ENCODE measurements at places on chromosomes 5 and 9.
A peak's percentile ranks its signal among the peaks of the same experiment; 100 is the strongest.

DNA sequence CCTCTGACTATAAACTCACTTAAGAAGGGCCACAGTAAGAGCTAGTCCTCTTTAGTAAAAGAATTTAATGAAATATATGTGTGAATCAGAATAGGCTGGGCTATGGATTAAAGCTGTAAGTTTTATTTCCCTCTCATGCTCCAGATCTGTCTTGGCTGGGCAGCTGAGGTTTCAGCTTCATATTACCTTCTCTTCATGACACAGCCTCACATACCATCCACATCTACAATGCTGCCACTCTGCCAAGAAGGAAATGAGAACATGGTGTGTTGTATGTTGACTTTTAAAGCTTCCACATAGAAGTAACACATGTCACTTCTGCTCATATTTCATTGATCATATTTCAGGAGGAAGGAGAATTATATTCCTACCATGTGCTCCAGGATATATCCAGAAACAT is 776.0 kb upstream of the ACO1 start:
- DNase-seq, result no peak

DNA sequence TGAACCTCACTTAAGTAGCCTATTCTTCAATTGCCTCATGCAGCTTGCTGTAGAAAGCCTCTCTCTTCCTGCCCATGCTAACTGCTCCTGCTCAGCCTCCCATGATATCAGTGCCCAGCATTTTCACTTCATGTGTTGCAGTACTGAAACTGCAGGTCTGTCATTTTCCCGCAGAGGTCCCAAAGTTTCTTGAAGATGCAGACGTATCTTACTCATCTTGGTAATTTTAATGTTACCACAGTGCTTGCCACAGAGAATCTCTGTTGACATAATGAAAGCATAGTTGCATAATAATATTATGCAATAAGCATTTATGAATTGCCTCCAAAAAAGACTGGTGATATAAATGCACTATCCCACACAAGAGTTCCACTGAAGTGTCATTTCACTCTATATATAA is 561.1 kb upstream of the DAP start:
- DNase-seq, result no peak

DNA sequence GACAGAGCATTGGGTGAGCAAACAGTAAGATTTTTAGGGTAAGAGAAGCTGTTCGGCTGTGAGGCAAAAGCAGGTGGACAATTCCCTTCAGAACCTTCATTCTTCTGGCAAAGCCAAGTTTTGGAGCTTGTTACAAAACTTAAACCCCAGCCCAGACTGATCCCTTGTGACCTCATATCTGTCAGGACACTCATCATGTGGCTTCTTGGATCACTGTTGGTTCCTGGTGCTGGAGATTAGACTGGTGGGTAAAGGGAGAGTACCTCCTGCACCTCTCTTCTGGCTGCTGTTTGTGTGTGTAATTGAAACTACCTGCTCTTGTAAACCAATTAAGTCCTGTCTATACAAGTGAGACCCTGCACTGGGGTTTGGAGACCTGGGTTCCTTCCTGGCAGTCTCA is 21.0 kb downstream of the LARP1 start:
- DNase-seq, result no peak

- DNase-seq, result no peak
These were observed 66.3 kb downstream of the FBXL7 start for GRCh38 chr5:15566306-15566705.

GRCh38 chr5:4661836-4662235 is 478.3 kb upstream of the ADAMTS16 start:
- DNase-seq, result no peak

DNA sequence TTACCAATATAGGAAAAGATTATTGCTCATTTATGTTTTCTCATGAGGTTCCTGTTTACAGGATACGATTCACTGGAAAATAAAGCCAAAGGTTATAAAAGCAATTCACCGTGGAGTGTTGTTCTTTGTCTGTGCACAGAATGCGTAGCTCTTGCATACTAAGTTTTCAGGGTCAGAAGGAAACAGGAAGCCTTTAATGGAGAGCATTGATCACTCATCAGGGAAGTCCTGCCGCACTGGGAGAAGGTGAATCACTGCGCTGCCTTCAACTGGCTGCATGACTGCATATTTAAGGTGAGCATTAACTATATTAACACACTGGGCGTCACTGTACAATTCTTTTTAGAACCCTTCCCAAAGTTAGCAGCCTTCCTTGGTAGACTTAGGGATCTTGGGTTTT is 74.1 kb upstream of the SYK start:
- no peak for DNase-seq

DNA sequence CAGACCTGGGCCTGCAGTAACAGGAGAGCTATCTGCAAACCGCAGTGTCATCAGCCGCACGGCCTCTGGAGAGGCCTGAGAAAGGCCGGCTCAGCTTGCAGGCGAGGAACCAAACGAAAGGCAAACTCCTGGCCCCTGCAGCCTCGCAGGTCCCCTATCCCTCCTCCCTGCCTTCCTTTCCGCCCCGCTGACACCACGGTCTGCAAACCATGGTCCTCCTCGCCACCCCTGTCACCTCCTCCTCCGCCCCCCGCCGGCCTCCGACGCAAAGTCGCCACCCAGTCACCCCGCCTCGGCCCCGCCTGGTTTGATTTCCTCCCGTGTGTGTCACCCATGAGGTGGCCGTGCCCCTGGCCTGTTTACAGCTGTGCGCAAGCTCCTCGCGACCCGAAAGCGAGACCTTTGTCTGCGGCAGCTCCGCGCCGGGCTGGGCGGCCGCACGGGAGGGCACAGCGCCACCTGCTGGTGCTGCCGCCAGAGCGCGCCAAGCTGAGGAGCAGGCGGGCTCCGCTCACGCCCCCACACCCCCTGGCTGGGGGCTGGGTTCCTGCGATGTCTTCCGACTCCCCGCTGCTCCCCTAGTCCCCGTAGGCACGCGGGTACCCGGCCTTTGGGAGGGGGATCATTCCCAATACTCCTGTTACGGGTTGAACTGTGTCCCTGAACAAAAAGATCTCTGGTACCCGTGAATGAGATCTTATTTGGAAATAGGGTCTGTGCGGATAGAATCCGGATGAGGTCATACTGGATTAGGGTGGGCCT is 19.4 kb downstream of the GBGT1 start:
- DNase-seq, result peak; percentile 78

DNA sequence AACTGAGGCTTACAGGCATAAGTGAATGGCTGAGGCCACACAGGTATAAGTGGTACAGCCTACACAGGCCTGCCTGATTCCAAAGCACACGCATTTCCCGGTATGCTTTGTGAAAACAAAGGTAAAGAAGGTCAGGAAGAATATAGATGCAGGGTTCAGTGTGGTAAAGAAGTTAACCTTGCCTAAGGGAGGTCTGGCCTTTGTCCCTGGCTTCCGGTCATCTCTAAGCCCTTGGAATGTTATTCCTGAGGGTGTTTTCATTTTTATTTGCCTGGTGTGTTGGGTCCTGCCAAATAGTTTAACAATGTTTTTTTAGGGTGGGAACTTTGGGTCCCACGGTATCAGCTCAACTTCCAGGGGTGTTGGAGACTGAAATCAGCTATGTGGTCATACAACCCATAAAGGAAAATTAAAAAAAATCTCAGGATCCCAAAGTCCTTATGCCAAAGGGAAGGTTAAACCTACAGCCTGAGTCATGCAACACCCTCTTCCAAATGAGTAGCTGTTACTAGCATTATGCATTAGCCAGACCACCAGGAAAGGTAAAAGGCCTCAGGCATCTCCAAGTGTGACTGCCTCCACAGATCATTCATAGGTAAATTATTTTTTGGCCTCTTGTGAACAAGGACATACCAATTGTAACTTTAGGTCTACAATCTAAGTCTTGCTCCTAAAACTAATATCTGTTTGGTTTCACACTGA is 124.6 kb downstream of the ATP10B start:
- no peak for DNase-seq

DNA sequence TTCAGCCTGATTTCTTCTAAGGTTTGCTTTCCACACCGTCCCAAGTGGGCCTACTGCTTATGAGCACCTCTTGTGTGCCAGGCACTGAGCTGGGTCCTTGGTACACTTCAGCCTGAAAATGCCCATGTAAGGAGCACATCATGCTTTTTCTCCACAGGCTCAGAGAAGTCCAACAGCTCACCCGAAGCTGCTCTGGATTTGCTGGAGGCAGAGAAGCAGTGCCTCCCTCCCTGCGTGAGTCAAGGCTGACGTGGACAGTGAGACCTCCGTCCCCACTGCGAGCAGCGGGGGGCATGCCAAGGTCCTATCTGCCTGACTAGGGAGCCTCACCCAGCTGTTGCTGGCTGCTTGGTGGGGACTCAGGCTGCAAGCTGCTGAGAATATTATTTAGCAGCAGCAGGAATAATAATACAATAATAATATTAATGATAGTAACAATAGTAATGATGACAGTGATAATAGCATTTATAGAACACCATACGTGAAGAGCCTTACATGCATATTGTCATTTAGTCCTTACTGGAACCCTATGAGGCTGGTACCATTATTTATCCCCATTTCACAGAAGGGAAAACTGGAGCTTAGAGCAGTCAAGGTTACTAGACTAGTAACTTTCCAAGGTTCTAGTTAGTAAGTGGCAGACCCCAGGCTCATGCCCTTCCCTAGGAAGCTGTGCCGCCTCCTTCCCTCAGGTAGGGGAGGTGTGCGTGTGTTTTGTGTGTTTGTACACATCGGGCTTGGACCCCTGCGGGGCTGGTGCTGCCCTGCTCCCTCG is 194.8 kb downstream of the HSPA4 start:
- DNase-seq, result no peak

- DNase-seq, result no peak
These were observed 877.7 kb downstream of the TLE1 start for GRCh38 chr9:80811656-80812055.

- no peak for DNase-seq
These were observed 53.2 kb upstream of the NCS1 start for GRCh38 chr9:130118841-130119518.

DNA sequence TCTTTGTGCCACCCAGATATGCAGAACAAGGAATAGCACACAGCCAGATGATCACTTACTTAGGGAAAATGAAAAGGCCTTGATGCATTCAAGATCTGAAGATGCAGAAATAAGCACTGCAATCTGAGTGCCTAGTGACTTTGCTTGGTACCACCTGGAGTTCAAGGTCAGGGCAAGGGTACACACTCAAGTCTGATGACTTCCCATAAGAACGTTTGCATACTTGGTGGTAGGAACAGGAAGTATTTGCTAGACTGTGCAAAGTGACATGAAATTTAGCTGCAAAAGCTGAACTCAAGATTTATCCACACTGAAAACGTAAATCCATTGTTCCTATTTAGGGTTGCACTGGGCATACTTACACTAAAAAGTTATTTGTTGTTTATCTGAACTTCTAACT is 177.1 kb downstream of the PIK3R1 start:
- DNase-seq, result no peak

- DNase-seq, result no peak
These were observed 74.7 kb upstream of the C5orf46 start for GRCh38 chr5:147981074-147981473.

DNA sequence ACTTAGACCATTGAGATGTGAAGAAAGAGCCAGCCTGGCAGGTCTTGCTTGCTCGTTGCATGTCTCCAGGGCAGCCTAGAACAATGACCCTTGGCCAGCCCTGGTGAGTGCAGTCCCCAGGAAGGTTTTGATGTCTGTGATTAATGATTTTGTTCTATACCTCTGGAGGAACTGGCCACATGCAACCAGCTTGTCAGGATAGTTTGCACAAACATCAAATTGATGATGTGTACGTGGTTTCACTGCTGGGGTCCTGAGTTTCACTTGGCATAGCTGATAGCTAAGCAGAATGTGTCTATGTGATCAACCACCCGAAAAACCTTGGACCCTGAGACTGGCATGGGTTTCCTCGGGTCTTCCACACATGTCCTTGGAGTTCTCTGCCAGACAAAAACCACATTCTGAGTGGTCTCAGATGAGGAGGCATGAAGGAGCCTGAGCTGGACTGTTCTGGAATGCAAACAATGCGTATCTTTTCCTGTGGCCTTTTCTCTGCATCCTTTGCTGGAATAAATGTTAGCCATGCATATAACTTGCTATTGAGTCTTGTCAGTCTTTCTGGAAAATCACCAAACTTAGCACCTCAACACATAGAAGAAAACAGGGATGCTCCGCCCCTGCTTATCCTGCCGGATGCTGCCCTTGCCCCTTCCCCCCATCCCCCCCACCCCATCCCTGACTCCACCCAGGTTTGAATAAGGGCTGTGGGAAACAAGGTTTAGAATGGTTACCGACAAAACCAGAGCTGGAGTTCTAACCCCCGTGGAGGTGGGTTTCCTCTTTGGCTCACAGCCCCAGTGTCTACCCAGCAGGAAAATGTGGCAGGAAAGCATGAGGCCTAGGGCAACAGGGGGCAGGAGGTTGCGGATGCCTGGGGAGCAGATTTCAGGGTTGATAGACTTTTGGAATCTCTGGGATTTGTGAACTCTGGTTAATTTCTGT is 50.1 kb upstream of the ANKRD33B start:
- DNase-seq, result no peak

GRCh38 chr5:139016186-139016585 is 141.1 kb upstream of the LRRTM2 start:
- no peak for DNase-seq

GRCh38 chr5:142455856-142456255 is 131.0 kb upstream of the SPRY4 start:
- DNase-seq, result no peak

DNA sequence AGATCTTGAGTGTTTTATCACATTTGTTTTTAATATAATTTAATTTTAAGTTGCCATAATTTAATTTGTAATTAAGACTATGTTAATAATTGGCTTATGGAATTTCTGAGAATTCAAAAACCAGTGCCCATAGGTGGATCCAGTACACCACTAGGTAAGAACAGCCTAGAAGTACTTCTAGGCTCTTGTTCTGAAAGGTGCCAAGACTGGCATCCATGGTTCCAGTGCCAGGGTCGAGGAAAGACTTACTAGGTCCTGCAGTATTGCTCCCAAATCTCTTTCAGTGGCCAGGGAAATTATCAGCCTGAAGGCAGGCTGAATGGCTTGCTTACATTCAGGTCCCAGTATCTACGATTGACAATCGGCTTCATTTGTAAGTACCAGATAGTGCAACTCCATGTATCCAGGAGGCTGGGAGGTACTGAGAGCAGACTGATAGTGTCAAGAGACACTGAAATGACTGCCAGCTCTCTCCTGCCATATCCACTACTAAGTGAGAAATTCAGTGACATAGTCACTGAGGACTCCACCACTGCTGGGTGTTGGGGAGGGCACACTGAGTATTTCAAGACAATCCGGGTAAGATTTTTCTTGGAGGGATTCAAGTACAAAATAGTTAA is 159.2 kb upstream of the CCDC152 start:
- DNase-seq, result no peak

DNA sequence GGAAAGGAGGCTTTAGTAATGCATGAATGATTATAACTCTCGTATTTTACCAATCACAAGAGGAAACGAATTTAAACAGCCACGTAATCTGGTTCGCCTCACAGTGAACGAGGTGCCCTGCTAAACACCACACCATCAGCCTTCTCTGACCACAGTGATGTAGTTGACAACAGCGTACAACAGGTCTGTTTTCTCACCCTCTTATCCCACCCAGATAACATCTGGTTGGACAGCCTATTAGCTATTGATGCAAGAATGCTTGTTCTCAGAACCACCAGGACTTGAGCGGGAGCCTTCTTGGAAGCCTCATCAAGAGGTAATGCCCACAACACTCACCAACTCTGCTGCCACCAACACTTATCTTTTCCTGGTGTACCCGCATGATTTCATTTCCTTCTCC is 23.3 kb downstream of the SLC1A3 start:
- no peak for DNase-seq

- no peak for DNase-seq
These were observed 10.2 kb downstream of the TNFAIP8 start for GRCh38 chr5:119365847-119366539.

GRCh38 chr9:91382298-91382697 is 20.6 kb upstream of the AUH start:
- no peak for DNase-seq
